ENCODE measurements at places on chromosomes 3 and 15.
A peak's percentile ranks its signal among the peaks of the same experiment; 100 is the strongest.

DNA sequence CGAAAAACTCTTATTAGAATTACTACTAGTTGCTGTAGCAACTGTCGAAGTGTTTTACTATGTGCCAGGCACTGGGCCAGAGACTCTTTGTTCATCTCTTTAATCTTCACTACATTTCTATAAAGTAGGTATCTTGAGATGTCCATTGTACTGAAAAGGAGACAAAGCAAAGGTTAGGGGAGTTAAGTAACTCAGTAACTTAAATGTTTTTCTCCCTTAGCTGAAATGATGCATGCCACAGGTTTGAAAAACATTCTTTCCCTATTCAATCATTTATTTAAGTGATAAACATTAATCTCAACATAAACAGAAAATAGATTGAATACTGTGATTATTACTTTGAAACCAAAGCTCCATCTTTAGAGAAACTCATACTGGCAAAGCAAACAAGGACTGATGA is 776.2 kb downstream of the FHIT start:
- no peak for DNase-seq

GRCh38 chr15:100849021-100849854 is 30.4 kb upstream of the ALDH1A3 start:
- DNase-seq = no peak

- DNase-seq = no peak
Observed at GRCh38 chr3:97954228-97954827, 17.9 kb downstream of the RIOX2 start.

GRCh38 chr3:120462409-120462959 is 11.7 kb upstream of the FSTL1 start:
- DNase-seq = no peak

DNA sequence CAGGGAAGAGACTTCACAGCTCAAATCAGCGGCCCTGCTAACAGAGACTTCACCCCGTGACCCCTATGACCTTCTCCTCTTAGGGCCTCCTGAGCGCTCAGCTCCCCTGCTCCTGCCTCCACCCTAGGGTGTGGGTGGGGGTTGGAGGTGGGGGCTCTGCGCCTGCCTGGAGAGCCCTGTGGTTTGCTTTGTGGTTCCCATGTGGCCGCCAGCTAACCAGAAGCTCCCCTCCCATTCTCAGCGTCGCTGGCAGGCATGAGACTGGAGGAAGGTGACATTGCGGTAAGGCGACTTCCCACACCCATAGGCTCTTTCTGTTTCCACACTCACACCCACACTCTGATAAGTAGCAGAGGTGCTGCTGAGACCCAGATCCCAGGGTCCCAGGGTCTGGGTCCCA is 27.6 kb downstream of the XYLB start:
- DNase-seq = no peak

- peak; percentile 95 for DNase-seq
Observed at GRCh38 chr3:188950832-188951489, 220.8 kb upstream of the TPRG1 start.

DNA sequence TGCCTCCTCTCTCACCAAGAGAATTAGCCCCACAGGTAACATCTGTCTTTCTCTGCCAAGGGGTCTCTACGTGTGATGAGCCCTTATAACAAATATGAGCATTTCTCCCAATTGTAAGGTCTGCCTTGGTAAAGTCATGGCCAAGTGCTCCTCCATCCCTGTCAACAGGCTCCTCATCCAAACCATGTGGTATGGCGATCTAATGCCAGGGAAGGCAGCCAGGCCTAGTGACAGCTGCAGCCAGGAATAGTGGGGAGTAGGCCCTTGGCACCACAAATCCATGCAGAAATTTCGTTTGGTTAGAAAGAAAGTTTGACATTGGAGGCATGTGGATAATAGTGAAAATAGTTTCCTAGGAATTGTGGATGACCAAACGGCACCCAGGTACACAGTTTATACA is 4.7 kb upstream of the LRTM1 start:
- no peak for DNase-seq

- no peak for DNase-seq
Observed at GRCh38 chr3:183108001-183108449, 8.7 kb upstream of the MCCC1 start.

GRCh38 chr3:42960786-42961185 is 18.3 kb upstream of the GASK1A start:
- DNase-seq = no peak

GRCh38 chr3:50392101-50392715 is 32.9 kb upstream of the TMEM115 start:
- DNase-seq = no peak

GRCh38 chr3:48187579-48188265 is 495 bp downstream of the CDC25A start:
- DNase-seq = no peak

- DNase-seq = no peak
Observed at GRCh38 chr3:23916152-23916885, 471 bp downstream of the NKIRAS1 start.

DNA sequence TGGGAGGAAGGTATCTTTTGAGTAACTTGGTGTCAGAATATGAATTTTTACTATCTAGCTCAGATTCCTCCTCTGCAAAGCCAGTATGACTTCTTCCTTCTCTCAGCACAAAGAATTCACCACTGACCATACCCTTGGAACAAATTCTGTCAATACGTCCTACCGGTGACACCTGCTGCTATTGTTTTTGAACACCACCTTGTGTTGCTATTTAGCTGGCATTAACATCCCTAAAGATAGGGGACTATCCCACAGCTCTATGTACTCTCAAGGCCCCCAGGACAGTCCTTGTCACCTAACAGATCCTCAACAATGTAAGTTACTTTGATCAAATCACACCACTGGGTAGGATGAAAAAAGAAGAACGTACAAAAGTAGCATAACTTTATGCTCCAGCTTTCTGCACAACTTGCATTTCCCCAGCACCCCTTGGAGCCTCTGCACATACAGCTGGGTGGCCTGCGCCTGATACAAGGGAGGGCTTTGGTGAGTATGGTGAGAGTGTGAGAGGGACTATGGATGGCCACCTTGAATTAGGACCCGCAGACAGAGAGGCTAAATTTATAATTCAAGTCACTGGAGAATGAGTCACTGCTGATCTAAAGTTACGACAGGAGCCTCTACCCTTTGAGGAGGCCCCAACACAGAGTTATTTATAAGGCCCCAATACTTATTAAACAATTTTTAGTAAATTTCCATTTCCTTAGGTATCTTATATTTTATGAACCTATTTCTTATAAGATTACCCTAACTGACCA is 2.3 kb upstream of the COLQ start:
- no peak for DNase-seq

GRCh38 chr15:67173786-67174185 is 80.7 kb downstream of the AAGAB start:
- no peak for DNase-seq

GRCh38 chr15:69973102-69973714 is 124.5 kb downstream of the TLE3 start:
- DNase-seq = no peak

- DNase-seq = no peak
Observed at GRCh38 chr3:42873221-42873982, 2.3 kb downstream of the CYP8B1 start.

GRCh38 chr3:195566797-195567196 is 16.9 kb downstream of the APOD start:
- DNase-seq = no peak

- no peak for DNase-seq
Observed at GRCh38 chr15:100055821-100056220, 286.0 kb downstream of the ADAMTS17 start.

DNA sequence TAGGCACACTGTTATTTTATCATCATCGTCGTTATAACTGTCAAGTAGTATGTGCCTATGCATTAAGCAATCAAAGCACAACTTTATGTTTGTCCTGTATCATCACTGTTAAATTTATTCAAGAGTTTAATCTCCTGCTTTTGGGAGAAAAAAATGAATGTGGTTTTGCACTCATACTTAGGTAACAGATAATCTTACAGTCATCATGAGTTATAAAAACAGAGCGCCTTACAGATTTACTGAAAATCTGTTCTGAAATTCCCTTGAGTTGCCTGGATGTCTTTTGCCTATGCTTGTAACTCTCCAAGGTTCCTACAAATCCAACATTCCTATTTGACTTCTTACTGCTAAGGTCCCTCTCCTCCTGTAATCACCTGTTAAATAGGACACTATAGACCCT is 307.3 kb downstream of the ZIC4 start:
- DNase-seq = no peak

DNA sequence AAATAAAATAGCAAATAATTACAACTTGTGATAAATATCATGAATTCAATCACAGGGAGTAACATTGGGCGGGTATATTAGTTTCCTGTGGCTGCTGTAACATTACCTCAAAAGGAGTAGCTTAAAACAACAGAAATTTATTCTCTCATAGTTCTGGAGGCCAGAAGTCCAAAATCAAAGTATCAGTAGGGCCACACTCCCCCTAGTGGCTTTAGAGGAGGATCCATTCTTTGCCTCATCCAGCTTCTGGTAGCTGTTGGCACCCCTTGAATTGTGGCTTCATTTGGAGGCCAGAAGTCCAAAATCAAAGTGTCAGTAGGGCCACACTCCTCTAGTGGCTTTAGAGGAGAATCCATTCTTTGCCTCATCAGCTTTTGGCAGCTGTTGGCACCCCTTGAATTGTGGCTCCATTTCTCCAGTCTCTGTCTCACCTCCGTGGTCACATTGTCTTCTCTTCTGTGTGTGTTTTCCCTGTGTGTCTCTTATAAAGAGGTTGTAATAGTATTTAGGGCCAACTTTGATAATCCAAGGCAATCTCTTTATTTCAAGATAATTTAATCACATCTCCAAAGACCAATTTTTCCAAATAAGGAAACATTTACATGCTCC is 3.1 kb upstream of the CFAP20DC start:
- no peak for DNase-seq

GRCh38 chr3:71092665-71093064 is 490.9 kb downstream of the FOXP1 start:
- no peak for DNase-seq

- DNase-seq = no peak
Observed at GRCh38 chr3:141385406-141386125, 17.3 kb downstream of the ZBTB38 start.

DNA sequence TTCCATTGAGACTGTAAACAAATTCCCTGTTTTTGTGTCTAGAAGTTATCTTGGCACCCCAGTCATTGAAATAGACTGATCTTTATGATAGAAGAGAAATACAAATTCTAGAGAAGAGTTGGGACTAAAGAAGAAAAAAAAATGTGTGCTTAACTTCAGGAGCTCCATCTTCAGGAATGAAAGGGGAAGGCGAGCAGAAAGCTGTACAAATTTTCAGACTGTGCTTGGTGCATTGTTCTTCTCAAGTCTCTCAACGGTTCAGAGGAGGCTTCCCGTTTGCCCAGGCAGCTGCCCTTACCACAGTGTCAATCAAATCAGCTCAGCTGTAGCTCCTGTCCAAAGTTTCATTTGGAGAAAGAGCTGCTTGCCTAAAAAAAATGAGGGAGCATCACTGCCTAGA is 41.7 kb downstream of the OXSM start:
- no peak for DNase-seq

- DNase-seq = no peak
Observed at GRCh38 chr15:51390241-51390965, 48.9 kb downstream of the GLDN start.

DNA sequence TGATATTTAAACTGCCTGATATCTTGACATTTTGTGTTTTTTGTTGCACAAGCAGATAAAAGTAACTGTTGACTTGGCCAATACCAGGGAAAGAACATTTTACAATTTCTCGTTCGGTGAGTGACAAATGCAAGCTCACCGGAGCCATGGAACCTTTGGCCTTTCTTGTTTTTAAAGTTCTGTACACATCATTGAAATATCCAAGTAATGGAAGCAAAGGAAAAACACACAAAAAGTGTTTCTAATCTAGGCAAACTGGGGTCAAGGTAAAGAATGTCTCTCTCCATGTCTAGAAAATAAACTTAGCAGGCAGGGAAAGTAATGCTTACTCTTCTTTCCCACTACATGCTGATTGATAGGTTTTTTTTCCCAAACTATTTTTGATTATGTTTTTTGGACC is 27.8 kb downstream of the SPTSSB start:
- DNase-seq = no peak

- DNase-seq = no peak
Observed at GRCh38 chr15:76776480-76776879, 128.7 kb downstream of the SCAPER start.

GRCh38 chr3:111968319-111969054 is 10.3 kb upstream of the ABHD10 start:
- DNase-seq = no peak

DNA sequence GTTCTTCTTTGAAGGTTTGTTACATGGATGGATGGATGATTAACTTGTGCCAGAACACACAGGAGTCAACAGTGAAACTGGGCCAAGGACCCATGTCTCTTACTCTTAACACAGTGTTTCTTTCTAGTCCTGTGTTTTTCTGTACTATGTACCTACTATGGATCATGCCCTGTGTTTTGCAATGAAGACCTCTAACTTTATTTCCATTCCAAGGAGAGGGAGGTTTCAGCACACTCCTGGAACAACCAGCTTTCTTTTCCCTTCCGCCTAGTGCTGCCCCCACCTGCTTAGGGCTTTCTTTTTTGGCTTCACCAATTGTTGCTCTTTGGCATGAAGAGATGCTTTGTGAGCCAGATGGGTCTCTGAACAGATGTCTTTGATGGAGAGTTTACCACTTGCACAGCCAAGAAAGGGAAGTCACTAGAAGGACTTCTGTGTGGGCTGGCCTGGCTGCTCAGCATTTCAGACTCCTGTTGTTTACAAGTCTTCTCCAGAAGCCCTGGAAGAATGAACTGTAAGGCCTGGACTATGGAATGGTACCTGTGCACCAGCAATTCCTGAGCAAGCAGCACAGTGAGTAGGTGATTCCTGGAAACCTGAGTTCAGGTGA is 44.5 kb downstream of the SNAPC5 start:
- DNase-seq = no peak

GRCh38 chr15:75335313-75335704 is 554 bp upstream of the COMMD4 start:
- no peak for DNase-seq

DNA sequence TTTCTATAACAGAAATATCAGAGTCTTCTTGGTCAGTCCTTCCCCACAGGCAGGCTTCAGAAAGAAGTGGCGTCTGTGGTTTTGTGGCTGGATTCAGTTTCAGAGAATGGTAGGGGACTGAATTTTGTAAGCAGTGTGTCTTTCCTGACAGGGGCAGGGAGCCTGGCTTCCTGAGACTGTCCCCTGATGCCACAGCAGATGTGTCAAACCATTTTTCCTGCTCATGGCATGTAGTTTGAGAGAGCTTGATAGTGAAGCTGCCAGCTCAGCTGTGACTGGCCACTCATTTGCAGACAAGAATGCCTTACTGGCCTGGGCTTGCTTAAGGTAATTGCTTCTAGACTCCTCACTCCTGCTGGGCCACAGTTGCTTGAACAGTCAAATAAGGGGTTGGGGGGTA is 26.4 kb downstream of the LARS2 start:
- no peak for DNase-seq

All from smooth muscle cell of the brain vasculature (primary cell).